ENCODE measurements at places on chromosomes 6 and 20.
A peak's percentile ranks its signal among the peaks of the same experiment; 100 is the strongest.

DNA sequence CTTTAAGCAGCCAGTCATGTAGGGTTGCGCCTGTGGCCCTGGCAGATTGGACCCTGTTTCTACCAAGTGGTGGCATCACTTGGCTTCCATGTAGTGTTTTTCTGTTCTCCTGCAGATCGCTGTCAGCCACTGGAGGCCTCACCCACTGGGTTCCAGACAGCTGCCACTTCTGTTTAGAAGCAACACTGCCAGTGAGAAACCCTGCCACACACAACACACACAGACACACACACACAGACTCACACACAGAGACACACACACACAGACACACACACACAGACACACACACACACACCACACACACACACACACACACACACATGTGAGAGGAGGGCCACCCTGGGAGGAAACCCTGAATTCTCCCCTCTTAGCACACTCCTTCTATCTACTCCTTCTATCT lies 51.8 kb downstream of the UTRN start:
- DNase-seq: no peak

DNA sequence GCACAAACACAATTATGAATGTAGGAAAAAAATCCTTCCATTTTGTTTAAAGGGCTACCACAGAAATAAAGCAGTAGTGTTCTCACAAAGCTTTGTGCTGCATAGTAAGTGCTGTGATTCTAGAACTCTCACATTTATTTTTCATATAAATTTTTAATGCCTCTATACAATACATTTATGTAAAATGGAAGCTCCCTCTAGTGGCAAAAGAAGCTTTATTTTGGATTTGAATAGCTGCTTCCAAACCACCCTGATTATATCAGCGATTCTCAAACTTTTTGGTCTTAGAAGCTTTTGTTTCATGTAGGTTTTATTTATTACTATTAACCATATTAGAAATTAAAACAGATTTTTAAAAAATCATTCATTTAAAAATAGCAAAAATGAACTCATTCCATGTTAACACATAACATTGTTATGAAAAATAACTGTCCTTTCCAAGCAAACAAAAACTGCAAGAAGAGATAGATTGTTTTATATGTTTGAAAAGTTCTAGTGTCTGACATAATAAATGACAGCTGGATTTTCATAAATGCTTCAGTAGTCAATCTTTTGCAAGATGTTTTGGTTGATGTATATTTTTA lies 38.4 kb downstream of the HS3ST5 start:
- DNase-seq: no peak

GRCh38 chr6:128062882-128063603 lies 162.2 kb upstream of the THEMIS start:
- no peak for DNase-seq

DNA sequence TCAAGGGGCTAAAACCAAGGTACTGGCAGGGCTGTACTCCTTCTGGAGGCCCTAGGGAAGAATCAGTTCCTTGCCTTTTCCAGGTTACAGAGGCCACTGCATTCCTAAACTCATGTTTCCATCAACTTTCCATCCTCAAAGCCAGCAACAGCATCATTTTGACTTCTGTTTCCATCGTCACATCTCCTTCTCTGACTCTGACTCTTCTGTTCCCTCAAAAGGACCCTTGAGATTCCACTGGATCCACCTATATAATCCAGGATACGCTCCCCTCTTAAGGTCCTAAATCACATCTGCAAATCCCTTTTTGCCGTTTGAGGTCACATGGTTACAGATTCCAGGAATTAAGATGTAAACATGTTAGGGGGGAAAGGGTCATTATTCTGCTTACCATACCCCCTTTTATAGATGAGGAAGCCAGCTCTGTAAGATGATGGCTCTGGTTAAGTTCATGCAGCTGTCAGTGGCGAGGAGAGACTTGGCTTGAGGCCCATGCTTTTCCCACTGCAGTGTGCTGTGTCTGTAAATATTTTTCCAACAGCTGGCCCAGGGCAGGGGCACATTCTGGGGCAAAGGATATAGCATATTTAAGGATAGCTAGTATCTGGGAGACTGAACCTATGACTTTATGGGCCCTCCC lies 114.6 kb downstream of the TNFRSF21 start:
- DNase-seq: no peak

GRCh38 chr6:7671076-7671475 lies 54.8 kb upstream of the BMP6 start:
- no peak for DNase-seq

DNA sequence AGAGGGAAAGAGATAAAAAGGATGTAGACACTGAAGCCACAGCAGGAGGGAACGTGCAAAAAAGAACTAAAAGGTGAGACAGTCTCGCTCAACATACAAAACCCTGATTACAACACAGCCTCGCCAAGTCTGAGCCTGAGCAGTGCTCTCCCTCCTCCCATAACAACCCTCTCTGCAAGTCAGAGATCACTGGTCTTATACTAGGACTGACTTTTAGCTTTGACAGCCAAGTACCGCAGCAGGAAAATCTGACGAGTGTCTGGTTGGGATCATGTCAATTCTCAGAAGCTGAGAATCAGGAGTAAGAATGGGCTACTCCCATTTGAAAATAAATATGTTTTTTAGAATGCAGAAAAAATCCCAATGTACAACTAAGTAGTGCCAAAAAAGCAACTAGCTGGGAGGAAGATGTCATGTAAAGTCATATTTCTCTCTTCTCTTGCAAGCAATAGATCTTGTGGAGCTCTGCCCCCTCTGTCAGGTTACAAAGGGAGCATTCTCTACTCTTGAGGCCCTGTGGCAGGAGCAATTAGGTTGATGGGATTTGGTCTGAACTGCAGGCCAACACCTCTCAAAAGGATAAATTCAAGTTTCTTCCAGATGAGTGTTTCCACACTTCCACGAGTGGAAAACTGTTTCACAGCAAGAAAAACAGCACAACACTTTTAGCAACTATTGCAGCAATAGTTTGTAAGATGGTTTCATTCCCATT lies 118.9 kb upstream of the COL21A1 start:
- DNase-seq: no peak

- DNase-seq: no peak
Measured at GRCh38 chr6:158914923-158915322, 85.1 kb downstream of the RSPH3 start.

- DNase-seq: no peak
Measured at GRCh38 chr20:39661833-39662232, 699.7 kb downstream of the DHX35 start.

DNA sequence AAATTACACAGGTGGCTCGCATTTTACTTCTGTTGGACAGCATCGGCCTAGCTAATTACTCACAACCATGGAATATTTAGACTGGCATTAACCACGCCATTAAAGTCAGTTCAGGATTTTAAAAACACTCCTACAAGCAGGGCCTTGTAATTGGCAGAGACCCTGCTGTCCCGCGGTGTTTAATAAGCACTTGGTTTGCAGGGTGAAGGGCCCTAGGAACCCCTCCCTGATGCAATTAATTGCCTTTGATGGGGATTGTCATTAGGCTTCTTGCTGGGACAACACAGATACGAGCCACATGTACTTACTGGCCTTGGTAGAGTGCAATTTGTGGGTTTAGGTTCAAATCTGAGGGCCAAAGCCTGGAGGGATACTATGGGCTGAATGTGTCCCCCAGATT lies 7.8 kb upstream of the VSTM2L start:
- DNase-seq: no peak

DNA sequence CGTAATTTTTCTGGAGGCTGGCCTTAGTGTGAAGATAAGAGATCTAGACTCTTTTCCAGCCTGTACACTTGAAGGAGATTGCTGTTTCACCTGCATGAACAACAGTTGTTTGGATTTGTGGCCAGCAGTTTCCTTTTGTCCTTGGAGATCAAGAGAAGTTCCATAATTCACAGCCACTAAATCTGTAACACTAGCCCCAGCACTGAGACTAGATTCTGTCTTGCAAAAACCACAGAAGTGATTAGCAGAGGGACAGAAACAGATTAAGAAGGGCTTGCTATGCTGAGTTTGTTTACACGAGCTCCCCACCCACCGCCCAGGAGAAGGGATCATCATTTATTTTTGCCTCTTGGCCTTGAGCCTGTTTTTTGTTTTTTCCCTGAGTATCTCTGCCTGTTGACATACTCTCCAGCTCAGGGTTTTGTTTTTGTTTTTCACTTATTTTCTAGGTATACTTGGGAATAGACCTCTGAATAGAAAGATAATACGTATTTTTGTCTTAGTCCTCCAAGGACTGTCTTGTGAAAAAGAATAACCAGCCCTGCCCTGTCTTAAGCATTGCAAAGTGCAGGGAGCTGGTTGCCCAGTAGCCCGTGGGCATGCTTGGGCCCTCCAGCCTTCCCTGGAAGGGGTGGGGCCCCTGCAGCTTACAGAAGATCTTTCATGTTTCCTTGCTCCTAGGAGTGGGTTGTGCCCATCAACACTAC lies 93.1 kb upstream of the SOX4 start:
- DNase-seq: no peak

DNA sequence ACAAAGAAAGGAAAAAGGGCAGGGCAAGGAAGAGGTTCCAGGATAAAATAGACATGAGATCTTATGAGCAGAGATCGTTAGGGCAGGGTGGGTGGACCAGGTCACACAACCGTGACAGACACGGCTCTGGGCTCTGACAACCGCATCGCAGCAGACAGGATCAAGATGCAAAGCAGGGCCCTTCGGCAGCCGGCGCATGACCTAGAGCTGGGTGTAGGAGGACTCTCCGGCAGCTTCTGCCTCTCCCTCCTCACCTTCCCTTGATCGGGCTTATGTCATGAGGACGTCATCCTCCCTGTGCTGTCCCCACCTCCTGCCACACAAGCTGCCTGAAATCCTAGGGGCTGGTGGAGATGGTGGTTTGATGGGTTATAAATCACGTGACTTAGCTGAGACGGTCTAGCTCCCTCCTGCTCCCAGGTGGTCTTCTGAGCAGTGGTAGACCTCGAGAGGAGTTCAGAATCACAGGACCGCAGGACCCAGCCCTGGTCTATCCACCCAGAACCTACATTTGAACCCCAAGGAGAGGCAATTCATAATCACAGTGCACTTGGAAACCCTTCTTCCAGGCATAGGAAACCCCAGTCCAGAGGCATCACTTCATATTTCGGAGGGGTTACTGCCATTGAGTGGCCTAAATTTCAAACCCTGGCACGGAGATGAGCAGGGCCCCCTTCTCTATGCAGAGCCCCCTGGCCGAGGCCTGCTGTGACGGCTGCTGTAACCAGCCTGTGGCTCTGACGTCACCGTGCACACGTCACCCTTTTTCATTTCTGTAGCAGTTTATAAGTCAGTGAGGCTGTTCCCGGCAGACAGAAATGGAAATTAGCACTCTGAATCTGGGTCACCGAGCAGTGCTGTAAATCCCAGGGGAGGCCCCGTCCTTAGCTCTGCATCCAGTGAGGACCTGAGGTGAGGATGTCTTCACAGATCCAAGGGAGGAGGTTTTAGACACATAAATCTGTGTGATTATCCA lies 8.7 kb upstream of the CCR6 start:
- peak; percentile 63 for DNase-seq

GRCh38 chr20:63234693-63235398 lies 859 bp upstream of the BIRC7 start:
- DNase-seq: peak; percentile 32

DNA sequence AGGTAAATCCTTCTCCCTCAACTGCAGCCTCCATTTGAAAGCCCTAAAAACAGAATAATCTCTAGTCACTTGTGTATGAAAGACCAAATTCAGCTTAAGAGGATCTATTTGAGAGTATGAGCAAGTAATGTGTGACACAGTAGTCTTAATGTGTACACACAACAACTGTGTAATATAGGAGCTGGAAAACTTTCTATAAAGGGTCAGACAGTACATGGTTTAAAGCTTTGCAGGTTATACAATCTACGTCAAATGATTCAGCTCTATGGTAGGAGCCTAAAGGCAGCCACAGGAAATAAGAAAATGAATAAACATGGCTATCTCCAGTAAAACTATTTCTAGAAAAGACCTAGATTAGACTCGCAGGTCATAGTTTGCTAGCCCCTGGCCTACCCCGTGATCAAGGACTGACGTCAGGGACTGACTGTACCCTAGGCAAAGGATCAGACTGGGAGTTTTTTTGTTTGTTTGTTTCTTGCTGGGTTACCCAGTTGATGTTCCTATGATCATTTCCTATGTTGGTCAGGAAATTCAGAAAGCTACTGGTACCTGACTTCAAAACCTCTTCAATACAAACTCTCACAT lies 39.7 kb downstream of the BTBD9 start:
- DNase-seq: no peak
